ENCODE measurements at places on chromosomes 5 and 9.

GRCh38 chr5:69129413-69129812 is 35.6 kb downstream of the SLC30A5 start:
- DNase-seq, result no peak

- DNase-seq, result no peak
Measured at GRCh38 chr9:573691-574410, 267.6 kb upstream of the DMRT1 start.

DNA sequence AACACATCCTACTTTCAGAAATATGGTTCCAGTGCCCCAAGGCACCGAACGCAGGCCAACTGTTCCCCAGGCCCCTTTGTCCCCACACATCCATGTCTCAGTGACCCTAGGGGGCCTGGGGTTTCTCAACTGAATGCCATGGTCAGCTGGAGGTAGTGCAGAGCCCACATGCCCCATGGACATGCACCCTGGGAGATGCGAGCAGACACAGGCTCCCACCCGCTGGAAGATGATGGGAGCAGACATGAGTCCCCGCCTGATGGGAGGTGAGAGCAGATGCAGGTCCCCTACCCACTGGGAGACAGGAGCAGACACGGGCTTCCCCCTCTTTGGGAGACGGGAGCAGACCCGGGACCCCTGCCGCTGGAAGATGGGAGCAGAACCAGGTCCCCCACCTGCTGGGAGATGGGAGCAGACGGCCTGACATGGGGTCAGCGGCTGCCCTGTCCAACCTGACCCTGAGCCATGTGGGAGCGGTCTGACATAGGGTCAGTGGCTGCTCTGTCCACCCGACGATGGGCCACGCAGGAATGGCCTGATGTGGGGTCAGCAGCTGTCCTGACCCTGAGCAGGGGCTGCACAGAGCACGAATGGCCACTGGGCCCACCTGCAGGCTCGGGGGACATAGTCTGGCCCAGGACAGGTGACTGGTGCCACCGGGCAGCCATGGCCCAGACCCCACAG is 18.4 kb downstream of the ZDHHC11B start:
- DNase-seq, result no peak

DNA sequence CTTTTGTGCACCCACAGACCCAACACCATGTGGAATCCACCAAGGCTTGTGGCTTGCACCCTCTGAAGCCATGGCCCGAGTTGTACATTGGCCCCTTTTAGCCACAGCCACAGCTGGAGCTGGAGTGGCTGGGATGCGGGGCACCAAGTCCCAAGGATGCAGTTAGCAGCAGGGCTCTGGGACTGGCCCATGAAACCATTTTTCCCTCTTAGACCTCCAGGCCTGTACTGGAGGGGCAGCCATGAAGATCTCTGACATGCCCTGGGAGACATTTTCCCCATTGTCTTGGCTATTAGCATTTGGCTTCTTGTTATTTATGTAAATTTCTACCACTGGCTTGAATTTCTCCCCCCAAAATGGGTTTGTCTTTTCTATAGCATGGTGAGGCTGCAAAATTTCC is 51.8 kb downstream of the RASA1 start:
- no peak for DNase-seq

DNA sequence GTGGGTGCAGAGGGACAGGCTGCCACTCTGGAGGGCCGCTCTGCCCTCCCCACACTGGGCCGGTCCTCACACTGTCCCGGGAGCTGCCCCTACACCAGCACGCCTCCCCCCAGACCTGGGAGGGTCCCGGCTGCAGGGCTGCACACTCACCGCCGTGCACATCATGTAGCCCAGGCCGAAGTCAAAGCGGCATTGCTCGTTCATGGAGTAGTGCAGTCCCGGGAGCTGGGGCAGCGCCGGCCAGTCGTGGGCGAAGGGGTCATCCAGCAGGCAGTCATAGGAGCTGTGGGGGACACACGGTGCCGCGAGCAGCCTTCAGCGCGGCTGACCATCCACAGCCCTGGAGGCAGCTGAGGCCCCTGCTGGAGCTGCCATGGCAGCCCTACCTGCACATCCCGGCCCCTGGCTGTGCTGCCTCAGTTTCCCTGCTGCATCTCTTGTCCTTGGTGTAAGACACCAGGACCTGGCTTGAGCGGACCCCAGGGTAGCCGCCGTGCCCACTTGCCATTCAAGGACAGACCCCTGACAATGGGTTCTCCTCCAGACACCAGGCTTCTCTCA is 93.2 kb downstream of the ZNF354C start:
- no peak for DNase-seq

GRCh38 chr9:134897584-134898170 is 17.1 kb downstream of the FCN2 start:
- DNase-seq, result no peak

- no peak for DNase-seq
Measured at GRCh38 chr5:40616781-40617180, 62.9 kb upstream of the PTGER4 start.

GRCh38 chr5:39270225-39270848 is 51.0 kb upstream of the FYB1 start:
- DNase-seq, result no peak

DNA sequence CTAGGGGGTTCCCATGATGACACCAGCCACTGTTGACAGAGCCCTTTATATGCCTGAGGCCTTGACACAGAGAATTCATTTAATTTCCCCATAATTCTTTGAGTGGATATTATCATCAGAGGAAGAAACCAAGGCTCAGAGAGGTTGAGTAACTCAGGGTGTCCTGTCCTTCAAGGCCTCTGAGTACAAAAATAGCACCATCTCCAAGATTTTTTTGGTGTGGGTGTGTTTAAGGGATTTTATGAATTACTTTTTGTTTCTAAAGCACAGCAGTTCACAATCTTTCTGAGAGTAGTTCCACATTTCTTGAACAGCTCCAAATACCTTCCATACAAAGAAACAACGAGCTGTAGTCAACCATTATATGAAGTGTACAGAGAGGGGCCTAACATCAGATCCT is 6.2 kb upstream of the GSN start:
- no peak for DNase-seq

DNA sequence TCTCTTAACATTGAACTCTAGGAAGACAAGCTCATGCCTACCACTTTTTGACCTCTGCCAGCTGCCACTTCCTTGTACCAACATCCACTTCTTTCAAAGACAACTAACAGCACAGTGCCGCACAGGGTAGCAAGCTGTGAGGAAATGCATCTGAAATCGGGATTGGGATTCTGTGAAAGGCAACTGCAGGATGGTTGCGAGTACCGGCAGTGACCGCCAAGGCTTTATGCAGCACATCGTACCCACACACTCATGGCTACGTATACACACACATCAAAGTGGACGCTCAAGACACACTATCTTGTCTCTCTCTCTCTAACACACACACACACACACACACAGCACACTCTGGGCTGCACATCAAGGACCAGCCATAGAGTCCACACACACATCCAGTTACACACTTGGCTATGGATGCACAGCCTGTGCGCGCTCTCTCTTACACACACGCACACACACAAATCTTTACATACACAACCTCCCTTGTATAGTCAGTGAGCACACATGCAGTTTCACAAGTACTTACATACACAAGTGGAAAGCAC is 964 bp downstream of the HTR4 start:
- no peak for DNase-seq

DNA sequence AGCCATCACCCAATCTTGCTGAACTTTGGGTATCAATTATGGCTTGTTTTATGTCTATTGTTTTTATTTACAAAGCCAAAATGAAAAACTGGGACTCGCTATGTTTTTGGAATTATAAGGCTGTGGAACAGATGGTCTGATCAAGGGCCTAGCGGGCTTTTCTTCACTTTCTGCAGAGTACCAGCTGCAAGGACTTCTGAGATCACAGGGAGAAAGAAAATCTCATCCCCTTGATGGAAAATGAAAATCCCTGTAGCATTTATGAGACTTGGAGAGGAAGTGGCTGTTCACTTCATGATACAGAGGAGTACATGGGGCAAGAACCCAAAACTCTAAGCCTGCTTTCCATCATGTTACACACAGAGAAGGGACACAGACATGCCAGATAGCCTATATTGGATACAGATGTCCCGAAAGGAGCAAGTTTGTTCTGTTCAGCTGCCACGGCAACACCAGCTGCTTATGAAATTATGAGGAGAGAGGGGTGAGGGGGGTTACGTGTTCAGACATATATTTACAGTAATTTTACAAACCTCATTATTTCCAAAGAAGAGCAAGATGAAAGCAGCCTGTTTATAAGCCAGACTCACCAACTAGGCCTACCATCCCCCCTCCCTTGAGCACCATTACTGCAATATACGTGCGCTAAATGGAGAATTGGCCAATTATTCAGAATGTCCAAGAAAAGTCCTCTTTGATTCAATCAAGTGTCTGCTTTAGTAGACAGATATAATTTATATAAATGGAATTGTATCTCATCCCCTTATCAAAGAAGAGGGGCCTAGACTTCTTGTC is 220.0 kb downstream of the MARCHF11 start:
- no peak for DNase-seq

DNA sequence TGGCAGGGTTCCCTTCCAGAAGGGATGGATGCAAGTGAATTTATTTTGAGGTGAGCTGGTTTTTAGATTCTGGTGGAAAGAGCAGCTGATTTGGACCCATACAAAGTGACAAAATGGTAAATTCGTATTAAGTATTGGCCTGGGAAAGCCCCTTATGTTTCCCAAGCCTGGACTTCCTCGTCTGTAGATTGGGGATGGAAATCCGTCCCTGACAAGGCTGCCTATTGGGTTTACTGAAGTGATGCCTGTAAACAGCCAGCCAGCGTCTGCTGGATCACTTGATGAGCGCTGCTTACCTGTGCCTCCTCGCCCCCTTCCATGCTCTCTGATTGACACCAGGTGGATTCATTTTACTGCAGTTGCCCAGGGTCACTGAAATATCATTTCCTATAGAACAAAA is 233.8 kb downstream of the GADD45G start:
- DNase-seq, result no peak

- DNase-seq, result no peak
Measured at GRCh38 chr9:73640971-73641370, 489.3 kb downstream of the ANXA1 start.

DNA sequence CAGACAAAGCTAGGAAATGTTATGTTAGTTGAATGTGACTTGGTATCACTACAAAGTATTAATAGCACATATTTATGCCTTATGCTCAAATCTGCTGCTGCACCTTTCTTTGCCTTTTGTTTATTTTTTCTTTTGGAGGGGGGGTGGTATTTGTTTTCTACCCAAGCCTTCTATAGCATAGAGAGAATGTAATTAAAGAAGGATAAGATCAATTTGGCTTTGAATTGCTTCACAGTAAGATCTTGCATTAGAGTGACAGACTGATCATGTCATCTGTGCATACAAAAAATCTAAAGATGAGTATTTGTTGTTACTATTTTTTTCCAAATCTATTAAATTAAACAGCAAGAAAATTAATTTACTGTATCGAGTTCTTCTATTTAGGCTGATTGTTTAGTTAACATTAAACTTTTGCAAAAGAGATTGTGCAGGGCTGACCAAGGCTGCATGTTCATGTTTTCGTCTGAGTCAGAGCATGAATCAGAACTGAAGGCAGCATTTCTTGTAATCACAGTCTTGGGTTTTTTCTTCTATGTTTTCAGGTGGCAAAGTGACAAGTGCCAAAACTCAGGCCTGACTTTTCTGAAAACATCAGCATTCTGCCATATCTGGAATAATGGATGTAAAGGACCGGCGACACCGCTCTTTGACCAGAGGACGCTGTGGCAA is 1007.1 kb upstream of the WWC1 start:
- DNase-seq, result no peak

DNA sequence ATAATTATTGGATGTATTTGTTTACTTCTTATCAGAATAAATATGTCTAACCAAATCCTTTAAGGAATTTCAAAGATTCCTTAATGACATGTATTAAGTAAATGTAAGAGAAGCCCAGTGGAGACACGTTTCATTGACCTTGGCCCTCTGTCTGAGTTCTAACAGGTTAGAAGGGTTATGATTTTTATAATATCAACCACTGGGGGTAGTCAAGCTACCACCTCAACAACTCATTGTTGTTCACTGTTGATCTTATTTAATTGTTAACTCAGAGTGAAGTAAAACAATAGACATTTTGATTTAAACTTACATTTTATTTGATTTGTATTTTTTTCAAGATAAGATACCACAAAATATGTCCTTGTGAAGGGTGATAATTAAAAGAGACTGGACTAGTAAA is 499.2 kb upstream of the COX7C start:
- DNase-seq, result no peak

DNA sequence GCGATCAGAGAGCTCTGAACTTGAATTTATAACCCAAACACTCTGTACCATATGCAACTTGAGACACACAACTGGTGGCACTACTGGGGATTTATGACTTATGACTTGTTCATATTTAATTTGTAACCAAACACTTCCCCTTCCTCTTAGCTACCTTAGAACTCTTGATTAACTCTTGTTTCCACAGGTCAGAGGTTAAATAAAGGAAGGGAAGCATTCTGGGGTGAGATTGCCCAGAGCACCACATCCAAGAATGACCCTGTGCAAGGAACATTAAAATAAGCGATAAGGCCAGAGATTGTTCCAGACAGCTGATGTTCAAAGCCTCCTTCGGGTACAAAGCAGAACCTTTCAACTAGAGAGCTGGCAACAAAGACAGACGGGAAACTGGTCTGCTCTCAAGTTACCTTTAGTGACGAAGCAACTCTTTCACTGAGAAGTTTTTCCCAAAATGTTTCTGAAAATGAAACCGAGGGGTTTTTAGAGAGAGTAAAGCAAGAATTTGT is 242.6 kb downstream of the DENND1A start:
- no peak for DNase-seq

GRCh38 chr5:153952893-153953292 is 85.8 kb downstream of the FAM114A2 start:
- no peak for DNase-seq

DNA sequence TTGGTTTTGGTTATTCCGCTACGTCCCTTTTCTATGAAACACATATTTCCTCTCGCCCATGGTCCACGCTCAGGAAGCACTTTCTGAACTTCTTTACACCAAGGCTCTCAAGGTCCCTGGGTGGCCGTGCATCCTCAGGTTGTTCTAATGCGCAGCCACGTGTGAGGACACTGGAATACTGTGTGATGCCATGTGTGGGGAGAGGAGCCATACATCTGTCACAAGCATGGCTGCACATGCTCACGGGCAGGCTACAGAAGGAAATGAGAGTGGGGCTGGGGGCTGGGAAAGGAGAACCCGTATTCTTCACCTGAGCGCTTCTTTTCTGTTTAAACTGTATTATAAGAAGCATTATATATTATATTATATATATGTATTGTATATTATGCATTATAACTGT is 36.7 kb downstream of the PRRT1B start:
- no peak for DNase-seq
